ENCODE measurements at places on chromosomes 4 and X.

DNA sequence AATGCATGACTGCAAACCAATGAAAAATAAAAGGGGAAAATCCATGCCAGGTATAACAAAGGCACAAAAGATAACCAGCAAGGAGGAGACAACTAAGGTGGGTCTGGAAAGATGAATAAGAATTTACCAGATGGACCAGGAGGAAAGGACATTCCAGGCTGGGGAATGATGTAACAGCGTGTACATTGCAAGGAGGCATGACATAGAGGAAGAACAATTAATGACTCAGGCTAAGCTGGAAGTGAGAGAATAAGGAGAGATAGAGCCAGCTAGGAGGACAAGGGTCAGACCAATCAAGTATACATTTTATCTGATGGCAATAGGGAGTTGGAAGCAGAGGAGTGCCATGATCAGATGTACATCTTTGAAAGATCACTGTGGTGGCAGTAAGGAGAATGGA, 57.0 kb downstream of the MTMR8 start:
- no peak for DNase-seq

- no peak for DNase-seq
These were observed 4.6 kb downstream of the MMAA start for GRCh38 chr4:145623831-145624230.

DNA sequence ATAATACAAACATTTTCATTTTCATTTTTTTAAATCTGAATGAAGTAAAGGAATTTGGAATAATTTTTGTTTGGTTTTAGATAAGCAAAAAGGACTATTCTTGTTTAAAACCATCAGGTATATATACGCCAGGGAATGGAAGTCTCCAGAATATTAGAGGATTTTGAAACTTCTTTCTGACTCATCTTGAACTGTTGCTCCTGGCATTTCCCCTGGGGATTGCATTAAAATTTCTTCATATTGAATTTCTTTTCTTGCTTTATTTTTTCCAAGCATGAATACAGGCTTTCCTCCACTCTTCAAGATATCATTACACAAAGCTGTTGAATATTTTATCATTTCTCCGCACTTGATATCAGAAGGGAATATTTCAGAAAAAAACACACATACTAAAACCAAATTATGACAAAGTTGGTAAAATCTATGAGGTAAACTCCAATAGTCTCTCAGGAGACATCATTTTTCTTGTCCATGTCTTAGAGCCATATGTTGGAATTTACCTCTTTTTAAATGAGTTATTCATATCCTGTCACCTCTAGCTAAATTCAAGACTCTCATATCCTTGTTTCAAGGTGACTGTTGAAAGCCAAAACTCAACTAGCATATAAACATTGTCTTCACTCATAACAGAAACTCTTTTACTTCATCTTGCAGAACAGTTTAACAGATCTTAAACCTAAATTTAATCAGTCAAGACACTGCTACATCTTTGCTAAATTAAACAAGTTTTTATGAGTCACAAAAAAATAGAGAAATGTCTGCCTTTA, 20.7 kb upstream of the CSN1S1 start:
- no peak for DNase-seq

DNA sequence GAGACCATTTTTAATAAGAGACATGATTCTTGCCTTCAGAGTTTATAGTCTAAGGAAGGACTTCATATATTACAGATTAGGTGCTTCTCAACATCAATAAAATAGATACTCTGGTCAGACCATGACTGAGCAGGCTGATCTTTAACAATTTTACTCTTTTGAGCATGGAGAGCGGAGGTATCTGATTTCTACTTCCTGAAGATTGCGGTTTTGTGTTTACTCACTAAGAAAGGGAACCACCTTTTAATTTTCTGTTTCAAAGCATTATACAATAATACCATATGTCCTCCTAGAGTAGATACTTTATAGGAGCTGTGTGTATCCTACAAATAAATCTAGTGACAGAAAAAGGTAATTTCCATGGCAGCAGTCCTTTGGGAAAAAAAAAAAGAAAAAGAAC, 12.5 kb downstream of the MORC4 start:
- DNase-seq: peak; percentile 23

- no peak for DNase-seq
These were observed 29.0 kb upstream of the SEPTIN6 start for GRCh38 chrX:119721926-119722325.

GRCh38 chr4:70761276-70761816, 39.6 kb downstream of the RUFY3 start:
- no peak for DNase-seq

DNA sequence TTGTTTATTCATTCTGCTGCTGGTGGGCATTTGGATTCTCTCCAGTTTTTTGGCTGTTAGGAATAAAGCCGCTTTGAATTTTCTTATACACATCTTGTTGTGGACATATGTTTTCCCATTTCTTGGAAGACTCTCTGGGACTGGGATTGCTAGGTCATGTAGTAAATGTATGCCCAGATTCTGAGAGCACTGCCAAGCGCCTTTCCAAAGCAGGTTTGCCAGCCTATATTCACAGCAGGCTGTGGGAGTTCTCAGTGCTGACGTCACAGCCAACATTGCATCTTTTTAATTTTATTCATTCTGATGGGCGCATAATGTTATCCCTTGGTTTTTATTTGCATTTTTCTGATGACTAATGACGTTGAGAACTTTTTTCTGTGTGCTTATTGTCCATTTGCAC, 24.1 kb downstream of the TMEM271 start:
- DNase-seq: no peak

DNA sequence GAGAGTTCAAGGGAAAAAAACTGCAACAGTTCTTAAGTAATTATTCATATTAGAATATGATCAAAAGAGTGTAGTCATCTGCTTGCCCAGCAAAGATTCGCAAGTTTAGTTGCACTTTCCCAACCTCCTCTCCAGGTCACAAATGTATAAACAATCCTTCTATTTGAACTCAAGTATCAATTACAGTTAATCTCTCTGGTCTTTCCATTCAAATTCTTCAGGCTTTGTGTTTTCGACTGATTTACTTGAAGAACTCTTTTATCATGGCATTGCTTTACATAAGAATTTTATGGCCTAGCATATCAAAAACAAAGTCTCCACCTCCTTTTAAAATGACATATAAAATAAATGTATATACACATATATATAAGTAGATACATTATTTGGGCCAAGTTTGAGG, 1009.6 kb upstream of the DIAPH2 start:
- no peak for DNase-seq

- DNase-seq: no peak
These were observed 125.5 kb upstream of the MBNL3 start for GRCh38 chrX:132614297-132614696.

- DNase-seq: no peak
These were observed 217.2 kb upstream of the PCDH18 start for GRCh38 chr4:137749466-137749865.

DNA sequence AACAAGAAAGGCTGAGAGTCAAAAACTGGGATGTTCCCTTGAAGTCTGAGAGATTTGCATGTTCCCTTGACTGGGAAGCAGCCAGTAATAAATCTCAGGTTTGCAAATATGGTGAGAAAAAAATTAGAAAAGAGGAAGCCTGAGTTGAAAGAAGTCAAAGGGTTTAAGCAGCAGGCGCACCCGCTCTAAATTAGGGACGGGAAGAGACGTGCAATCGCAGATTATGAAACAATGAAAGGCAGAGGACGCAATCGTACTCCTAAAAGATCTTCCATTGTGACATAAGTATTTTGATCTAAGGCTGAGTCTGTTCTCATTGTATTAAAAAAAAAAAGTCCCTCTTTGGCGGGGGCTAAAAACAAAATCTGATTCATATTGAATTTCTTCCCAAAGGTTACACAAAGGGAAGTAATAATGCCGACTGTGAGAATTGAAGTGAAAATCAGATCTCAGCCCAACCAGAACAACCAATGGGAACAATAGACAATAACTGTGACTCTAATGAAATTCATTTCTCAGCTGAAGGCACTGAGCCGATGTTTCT, 28.2 kb downstream of the SAT1 start:
- DNase-seq: no peak

GRCh38 chr4:24764345-24764744, 31.0 kb upstream of the SOD3 start:
- DNase-seq: no peak

GRCh38 chrX:16765594-16765993, 20.7 kb upstream of the TXLNG start:
- no peak for DNase-seq

- DNase-seq: no peak
These were observed 95.1 kb downstream of the SORCS2 start for GRCh38 chr4:7287274-7287917.

DNA sequence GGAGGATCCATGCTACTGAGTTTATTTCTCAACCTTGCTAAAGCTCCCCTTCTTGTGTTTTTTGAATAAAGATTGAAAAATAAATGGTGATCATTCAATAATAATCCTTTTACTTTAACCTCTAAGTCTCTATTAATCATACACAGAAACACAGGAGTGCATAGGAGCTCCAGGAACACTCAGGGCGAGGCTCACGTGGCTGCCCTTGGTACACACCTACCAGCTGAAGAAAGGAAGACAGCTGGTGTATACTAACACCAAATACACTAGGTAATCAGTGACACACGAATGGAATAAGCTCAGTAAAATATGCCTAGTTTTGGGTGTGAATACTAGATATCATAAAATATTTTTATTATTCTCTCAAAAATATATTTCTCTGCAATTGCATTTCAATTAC, 26.2 kb downstream of the CCDC149 start:
- no peak for DNase-seq

DNA sequence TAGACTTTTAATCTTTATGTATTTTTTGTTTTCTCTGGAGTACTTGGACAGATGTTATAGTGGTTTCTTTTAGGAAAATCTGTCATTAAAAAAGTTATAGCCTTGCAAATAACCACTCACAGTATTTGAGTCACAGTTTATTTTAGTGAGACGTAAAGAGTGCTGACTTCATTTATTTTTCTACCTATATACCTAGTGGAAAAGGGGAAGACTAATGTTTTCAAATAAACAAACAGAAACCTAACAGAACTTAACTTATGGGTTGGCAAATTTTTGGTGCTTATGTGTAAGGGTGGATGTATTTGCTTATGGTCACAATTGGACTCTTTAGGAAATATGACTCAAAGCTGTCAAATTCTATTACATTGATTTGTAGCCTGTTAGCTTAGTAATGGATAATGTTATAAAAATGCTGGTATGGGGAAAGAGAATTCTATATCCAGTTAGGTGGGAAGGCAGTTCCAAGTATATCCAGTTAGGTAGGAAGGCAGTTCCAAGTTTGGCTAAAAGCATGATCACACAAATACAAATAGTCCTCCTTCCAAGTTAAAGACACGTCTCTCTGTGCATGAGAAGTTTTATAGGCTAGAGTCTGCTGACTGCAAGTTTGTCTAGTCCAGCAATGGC, 61.9 kb downstream of the SLC9A6 start:
- DNase-seq: no peak

DNA sequence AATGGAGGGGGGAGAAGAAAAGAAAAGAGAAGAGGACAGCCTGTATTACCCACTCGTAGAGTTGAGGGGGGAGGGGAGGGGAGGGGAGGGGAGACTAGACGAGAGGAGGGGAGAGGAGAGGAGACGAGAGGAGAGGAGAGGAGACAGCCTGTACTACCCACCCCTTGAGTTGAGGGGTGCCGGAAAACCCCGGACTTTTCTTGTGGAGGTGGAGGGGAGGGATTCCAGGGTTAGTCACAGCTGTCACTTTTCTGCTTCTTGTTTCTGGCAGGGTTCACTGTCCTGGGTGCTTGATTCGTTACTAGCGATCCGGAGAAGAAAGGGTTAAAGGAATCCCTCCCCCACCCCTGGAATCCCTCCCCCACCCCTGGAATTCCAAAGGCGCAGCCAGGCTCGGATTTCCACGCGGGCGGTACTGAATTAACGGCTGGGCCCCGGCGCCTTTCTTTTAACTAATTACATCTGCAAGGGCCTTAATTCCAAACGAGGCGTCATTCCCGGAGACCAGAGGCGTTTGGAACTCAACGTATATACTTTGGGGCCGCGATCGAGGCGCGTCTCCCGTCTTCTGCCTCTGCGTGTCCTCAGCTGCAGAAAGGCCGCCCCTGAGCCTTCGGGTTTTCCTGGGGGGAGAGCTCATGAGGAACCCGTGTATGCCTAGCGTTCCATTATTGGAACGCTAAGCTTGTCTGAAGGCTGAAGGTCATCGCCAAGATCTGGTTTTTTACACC, 20.1 kb upstream of the CSF2RA start:
- no peak for DNase-seq

GRCh38 chr4:169437299-169438047, 166.7 kb upstream of the SH3RF1 start:
- DNase-seq: no peak
